ENCODE measurements at places on chromosomes 6 and 20. TPM values are rescaled to one million over a fixed set of nuclear protein-coding genes. Genes with fewer than 3 reads are reported as not detected.

Gene GFOD1
- polyA plus RNA-seq, result 0.08 TPM

- H3K36me3 ChIP-seq, result no peaks in the 10 kb centered on the region
- H3K4me1 ChIP-seq, result peaks cover 3% of the 10 kb centered on the region
- no peaks in the 10 kb centered on the region for H3K27me3 ChIP-seq
- H3K4me3 ChIP-seq, result no peak overlapping the region
- H3K27ac ChIP-seq, result no peak overlapping the region
Observed at GRCh38 chr20:60117065-60117464, 158.8 kb downstream of the CDH26 start.

GRCh38 chr20:54431156-54431944, 44.0 kb upstream of the DOK5 start:
- no peak for DNase-seq
- H3K27ac ChIP-seq, result no peak overlapping the region
- no peaks in the 10 kb centered on the region for H3K36me3 ChIP-seq
- peaks cover 15% of the 10 kb centered on the region for H3K27me3 ChIP-seq
- no peaks in the 10 kb centered on the region for H3K4me1 ChIP-seq

Gene SLC35D3
- polyA plus RNA-seq, result not detected
